ENCODE measurements at places on chromosomes 1 and 21. TPM values are rescaled to one million over a fixed set of nuclear protein-coding genes. Genes with fewer than 3 reads are reported as not detected.

GRCh38 chr21:44718571-44718970, 7.2 kb upstream of the TSPEAR start:
- H3K4me3 ChIP-seq: no peak overlapping the region
- DNase-seq: no peak
- peaks cover 6% of the 10 kb centered on the region for H3K4me1 ChIP-seq
- peaks cover 44% of the 10 kb centered on the region for H3K27me3 ChIP-seq
- no peak overlapping the region for H3K27ac ChIP-seq

- peaks cover 7% of the 10 kb centered on the region for H3K4me1 ChIP-seq
- peak overlapping the region; percentile 99 for H3K27ac ChIP-seq
- H3K27me3 ChIP-seq: no peaks in the 10 kb centered on the region
- H3K36me3 ChIP-seq: no peaks in the 10 kb centered on the region
Observed at GRCh38 chr1:50978852-50979781, 9.1 kb downstream of the CDKN2C start.

- DNase-seq: no peak
- peaks cover 19% of the 10 kb centered on the region for H3K4me1 ChIP-seq
- H3K36me3 ChIP-seq: peaks cover 17% of the 10 kb centered on the region
Observed at GRCh38 chr1:229285440-229285839, 14.5 kb downstream of the RAB4A start.

Gene GIPC2
- total RNA-seq: 7.4 TPM

DNA sequence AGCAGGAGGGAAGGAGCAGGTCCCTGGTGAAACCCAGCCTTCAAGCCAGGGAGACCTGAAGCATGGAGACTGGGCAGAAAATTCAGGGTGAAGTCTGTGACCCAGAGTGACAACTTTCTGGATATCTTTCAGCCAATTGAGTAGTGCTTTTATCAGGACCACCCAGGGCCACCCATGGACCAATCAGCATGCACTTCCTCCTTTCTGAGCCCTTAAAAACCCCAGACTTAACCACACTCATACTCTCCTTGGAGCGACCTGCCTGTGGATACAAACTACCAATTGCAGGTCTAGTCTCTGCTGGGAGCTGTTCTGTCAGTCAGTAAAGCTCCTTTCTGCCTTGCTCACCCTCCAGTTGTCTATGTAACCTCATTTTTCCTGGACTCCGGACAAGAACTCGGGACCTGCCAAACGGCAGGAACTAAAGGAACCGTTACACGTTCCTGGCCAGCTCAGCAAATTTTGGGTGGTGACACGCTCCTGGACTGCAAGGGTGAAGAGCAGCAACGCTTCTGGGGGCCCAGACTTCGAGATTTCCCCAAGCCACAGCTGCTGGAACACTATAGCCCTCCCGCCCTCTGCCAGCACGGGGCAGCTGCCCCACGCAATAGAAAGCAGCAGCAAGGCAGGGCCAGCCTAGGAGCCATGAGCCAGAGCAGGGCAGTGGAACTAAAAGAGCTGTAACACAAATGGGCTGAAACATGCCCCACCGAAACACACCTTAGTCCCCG, 1183.4 kb downstream of the AMY1C start:
- no peak overlapping the region for H3K4me3 ChIP-seq
- H3K27me3 ChIP-seq: no peaks in the 10 kb centered on the region
- no peak overlapping the region for H3K27ac ChIP-seq
- H3K36me3 ChIP-seq: no peaks in the 10 kb centered on the region
- no peaks in the 10 kb centered on the region for H3K4me1 ChIP-seq

GRCh38 chr1:203084588-203085527, 954 bp downstream of the MYOG start:
- H3K27ac ChIP-seq: no peak overlapping the region
- no peaks in the 10 kb centered on the region for H3K4me1 ChIP-seq

Gene ACTN2
- total RNA-seq: 2,366 TPM

Gene RHBDL2
- not detected for total RNA-seq

Gene FAM163A
- total RNA-seq: 0.07 TPM

DNA sequence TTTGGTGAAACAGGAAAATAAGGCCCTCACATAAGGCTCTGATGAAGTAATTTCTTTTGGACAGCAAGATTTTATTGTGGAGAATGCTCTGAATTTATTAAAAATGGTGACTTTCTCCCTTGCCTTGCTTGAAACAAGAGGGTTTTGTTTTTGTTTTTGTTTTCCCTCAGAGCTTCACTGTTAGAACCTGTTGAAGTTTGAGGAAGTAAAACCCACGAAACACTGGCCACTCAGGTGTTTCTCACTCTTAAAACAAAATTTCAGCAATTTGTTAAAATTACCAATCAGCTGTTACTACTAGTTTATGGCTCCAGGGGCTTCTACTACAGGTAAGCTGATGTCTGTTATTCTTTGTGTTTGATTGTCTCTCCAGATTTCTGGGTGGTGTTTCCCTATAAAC, 112.6 kb upstream of the B3GALT2 start:
- H3K27ac ChIP-seq: no peak overlapping the region
- no peaks in the 10 kb centered on the region for H3K4me1 ChIP-seq
- DNase-seq: no peak
- H3K4me3 ChIP-seq: no peak overlapping the region

Gene OLIG1
- 0.14 TPM for total RNA-seq

DNA sequence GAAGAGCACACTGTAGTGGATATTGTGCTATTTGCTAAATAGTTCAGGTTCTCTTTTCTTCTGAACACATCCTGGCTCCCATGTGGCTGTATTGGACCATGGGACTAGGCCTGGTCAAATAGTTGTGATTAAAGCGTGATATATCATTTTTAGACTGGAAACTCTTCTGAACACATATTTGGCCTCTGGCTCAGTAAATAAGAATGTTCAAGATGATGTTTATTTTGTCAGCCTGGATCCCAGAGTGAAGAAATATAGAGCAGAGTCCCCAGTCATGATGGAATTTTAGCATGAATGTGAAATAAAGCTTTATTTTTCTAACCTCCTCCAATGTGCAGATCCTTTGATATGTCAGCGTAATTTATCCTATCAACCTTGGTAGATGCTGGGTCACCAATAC, 542.6 kb downstream of the ADGRL2 start:
- H3K4me1 ChIP-seq: no peaks in the 10 kb centered on the region
- no peaks in the 10 kb centered on the region for H3K27me3 ChIP-seq
- H3K27ac ChIP-seq: no peak overlapping the region
- H3K36me3 ChIP-seq: no peaks in the 10 kb centered on the region

Data from heart right ventricle (tissue), 16 donors.